ENCODE measurements at places on chromosomes 7 and 10.

DNA sequence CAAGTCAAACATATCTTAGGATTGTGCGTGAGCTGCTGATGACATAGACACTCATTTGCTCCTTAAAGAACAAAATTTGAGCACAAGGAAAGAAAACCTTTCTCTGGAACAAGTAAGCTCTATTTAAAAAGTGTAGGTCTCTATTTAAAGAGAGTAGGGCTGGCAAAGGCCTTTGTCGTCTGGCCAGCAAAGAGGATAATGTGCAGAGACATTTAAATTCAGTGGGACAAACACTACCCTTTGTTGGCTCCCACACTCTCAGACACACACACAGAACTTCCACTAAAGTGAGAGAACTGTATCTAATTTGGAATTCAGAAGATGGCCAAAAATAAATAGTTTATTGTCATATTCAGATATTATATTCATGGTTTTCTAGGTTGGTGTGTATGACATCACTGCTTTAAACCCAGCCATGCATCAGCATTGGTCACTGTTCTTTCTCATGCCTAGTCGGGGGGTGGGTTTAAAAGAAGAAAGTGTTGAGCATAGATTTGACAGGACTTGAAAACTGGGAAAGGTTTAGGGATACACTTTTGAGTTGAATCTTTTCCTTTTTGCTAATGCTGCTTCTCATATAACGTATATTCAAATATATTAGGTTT is 49.5 kb upstream of the HDAC9 start:
- DNase-seq = no peak

DNA sequence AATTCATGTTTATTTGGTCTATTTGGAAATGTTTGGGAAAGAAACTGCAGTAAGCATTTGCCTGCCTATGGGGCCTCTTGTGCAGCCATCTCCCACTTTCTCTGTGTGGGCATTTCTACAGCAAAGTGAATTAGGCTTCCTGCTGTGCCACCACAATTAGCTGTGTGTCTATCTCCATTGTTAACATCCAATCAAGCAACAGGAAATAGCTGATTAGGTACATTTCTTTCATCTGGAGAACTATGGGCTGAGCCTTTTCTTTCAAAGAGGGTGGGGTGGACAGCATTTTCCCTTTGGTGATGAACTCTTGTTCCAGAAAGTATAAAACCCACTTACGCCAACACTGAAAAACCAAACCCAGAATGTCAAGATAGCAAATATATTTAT is 640.0 kb downstream of the ACTR3B start:
- DNase-seq = no peak

GRCh38 chr10:132022241-132022640 is 40.5 kb upstream of the BNIP3 start:
- DNase-seq = no peak

- DNase-seq = no peak
Observed at GRCh38 chr7:114956702-114957101, 34.8 kb downstream of the MDFIC start.

GRCh38 chr7:84372155-84372621 is 177.6 kb upstream of the SEMA3A start:
- no peak for DNase-seq

Measured in activated naive CD4-positive, alpha-beta T cell (primary cell).